ENCODE measurements at places on chromosomes 12 and 14. TPM values are rescaled to one million over a fixed set of nuclear protein-coding genes. Genes with fewer than 3 reads are reported as not detected.

Gene FBXO33
- total RNA-seq: 20.6 TPM

Gene MYF5
- not detected for total RNA-seq

Gene FAM177A1
- 35.2 TPM for total RNA-seq

Gene TCL1B
- not detected for total RNA-seq

Gene HOXC9
- total RNA-seq: not detected

Gene GPR135
- total RNA-seq: 0.89 TPM

Gene AQP6
- not detected for total RNA-seq

Gene GALNT8
- total RNA-seq: not detected

Gene TNS2
- 1.9 TPM for total RNA-seq

Gene BHLHE41
- not detected for total RNA-seq

Gene SMIM41
- 0.15 TPM for total RNA-seq

Data from activated naive CD4-positive, alpha-beta T cell treated with anti-CD3 and anti-CD28 coated beads, Interleukin-2, amount 10 ng/mL, durations not matched to agents 5 hours and 36 hours (primary cell).